Prostate gland (tissue), 2 donors: ENCODE measurements at places on chromosomes 4 and X. TPM values are rescaled to one million over a fixed set of nuclear protein-coding genes. Genes with fewer than 3 reads are reported as not detected.

DNA sequence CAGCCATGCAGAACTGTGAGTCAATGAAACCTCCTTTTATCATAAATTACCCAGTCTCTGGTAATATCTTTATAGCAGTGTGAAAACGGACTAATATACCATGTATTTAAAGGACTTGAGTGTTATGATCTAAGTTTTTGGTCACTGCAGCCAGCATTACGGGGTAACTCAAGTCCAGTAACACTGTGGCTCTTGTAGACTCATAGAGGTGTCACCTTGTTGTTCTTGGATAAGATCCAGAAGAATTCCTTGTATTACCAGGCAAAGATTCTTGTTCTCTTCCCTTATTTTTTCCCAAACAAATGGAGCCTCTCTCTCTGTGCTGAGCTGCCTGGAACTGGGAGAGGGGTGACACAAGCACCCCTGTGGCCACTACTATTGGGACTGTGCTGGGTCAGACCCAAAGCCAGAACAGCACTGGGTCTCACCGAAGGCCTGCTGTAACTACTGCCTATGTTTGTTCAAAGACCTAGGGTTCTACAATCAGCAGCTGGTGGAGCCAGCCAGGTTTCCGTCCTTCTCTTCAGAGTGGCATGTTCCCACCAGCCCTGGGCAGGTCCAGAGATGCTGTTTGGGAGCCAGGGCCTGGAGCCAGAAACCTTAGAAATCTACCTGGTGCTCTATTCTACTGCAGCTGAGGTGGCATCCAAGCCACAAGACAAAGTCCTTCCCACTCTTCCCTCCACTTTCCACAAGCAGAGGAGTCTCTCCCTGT is 43.7 kb upstream of the MED14 start:
- peak; percentile 20 for DNase-seq
- no peaks in the 10 kb centered on the region for H3K27me3 ChIP-seq
- H3K4me1 ChIP-seq: no peaks in the 10 kb centered on the region
- H3K27ac ChIP-seq: no peak overlapping the region
- H3K36me3 ChIP-seq: no peaks in the 10 kb centered on the region
- no peak overlapping the region for H3K4me3 ChIP-seq

- no peaks in the 10 kb centered on the region for H3K4me1 ChIP-seq
- no peaks in the 10 kb centered on the region for H3K36me3 ChIP-seq
- no peak for DNase-seq
- H3K27ac ChIP-seq: no peak overlapping the region
Measured at GRCh38 chr4:110415041-110415440, 60.9 kb upstream of the ENPEP start.

DNA sequence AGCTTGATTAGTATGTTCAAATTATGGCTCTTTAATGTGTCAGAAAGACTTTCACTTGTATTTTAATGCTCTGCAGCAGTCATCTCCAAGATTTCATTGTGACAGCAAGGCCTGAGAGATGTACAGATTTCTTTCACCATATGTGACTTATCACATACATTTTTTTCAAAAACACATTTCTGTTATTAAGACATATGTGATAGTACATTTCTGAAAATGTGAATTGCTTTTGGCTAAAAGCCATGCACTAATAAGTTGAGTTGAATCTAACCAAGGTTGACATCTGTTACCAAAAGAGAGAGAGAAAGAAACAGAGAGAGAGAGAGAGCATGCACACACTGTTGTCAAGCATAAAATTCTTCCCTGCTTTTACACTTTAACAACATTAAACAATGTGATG is 409.3 kb downstream of the AFF2 start:
- no peaks in the 10 kb centered on the region for H3K27me3 ChIP-seq
- no peak for DNase-seq
- no peak overlapping the region for H3K27ac ChIP-seq
- no peaks in the 10 kb centered on the region for H3K36me3 ChIP-seq
- H3K4me1 ChIP-seq: no peaks in the 10 kb centered on the region

DNA sequence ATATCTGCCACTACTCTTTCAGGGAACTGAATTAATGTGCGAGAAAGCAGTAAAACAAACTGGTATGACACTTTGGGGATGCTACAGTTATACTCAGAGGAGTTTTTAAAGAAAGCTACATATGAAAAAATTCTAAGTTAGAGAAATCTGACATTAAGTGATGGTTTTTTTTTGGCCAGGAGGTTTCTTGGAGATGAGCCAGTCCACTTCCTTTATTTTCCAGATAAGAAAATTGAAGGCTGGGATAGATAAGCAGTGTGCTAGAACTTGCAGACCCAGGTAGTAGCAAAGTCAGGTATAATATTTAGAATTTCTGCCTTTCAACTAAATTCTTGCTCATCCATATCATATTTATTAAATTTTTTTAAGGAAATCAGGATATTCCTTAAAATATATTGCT is 106.8 kb downstream of the FAT4 start:
- no peaks in the 10 kb centered on the region for H3K4me1 ChIP-seq
- H3K27ac ChIP-seq: no peak overlapping the region
- DNase-seq: no peak
- no peaks in the 10 kb centered on the region for H3K27me3 ChIP-seq

GRCh38 chrX:53086464-53086863 is 4.3 kb downstream of the TSPYL2 start:
- DNase-seq: peak; percentile 66
- peak overlapping the region; percentile 94 for H3K27ac ChIP-seq
- no peaks in the 10 kb centered on the region for H3K36me3 ChIP-seq

DNA sequence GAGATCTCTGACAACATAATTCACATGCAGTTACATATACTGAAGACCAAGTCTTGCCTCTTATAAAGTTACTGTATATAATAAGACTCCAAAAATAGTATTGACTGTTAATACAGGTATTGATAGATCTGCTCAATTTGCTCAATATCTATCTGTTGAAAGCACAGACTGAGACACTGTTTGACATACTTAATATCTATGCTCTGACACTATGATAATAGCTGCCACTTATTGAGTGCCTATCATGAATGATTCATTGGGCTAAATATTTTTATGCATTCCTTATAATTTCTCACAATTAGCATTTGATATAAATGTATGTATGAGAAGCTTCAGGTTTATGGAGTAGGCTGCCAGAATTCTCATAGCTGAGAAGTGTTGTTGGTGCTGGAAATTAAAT is 1600.9 kb upstream of the IGFBP7 start:
- H3K36me3 ChIP-seq: no peaks in the 10 kb centered on the region
- DNase-seq: no peak
- no peaks in the 10 kb centered on the region for H3K4me1 ChIP-seq
- H3K4me3 ChIP-seq: no peak overlapping the region

Gene FDCSP
- not detected for total RNA-seq

DNA sequence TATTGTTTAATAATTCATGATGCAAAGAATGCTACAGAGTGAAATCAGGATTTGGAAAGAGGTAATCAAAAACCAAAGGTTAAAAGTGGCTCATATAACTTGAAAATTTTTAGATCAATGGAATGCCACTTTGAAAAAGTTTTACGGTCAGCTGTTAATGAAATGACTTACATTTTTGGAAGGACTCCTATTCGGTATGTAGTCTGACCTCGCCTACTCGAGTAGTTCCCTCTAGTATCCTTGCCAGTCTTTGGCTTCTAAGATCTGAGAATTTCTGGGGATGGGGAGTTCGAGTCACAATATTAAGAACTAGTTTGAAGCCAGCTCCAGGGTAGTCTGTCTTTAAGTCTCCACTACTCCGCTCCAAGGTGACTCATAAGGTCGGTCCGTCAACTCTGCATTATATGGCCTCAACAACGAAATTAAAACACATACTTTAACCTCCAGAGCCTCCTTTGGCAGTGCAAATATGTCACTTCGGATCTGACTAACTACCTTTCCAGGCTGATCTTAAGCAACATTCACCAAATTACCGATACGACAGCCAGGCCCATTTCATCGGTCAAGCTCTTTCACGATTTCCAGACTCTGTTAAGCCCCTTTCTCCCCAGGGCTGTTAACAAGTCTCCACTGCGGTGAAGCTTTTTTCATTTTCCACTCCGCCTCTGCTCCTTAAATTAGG is 733 bp upstream of the NAA15 start:
- peak overlapping the region; percentile 92 for H3K4me3 ChIP-seq
- no peaks in the 10 kb centered on the region for H3K36me3 ChIP-seq
- peak; percentile 9 for DNase-seq
- peaks cover 10% of the 10 kb centered on the region for H3K4me1 ChIP-seq

Gene AKAP14
- 1.4 TPM for total RNA-seq

Gene TSR2
- total RNA-seq: 24.7 TPM

DNA sequence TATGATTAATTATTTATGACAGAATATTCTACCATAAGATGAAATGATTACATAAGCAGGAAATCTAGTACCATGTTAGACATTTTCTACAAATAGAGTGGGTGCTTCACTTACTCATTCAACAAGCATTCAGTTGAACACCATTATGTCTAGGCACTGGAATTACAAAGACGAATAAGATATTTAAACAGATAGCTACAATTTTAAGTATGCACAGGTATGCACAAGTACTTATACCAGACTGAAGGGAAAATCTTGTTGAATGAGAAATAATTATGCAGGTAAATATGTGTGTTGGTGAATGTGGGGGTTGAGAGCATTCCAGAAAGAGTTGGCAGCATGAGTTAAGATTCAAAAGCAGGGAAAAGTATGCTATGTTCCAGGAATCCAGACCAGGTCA is 107.3 kb upstream of the CNKSR2 start:
- no peak overlapping the region for H3K27ac ChIP-seq
- H3K4me1 ChIP-seq: no peaks in the 10 kb centered on the region
- no peaks in the 10 kb centered on the region for H3K36me3 ChIP-seq
- no peak for DNase-seq

Gene GAB1
- total RNA-seq: 13.7 TPM

GRCh38 chr4:48594180-48594579 is 104.1 kb downstream of the ZAR1 start:
- H3K4me3 ChIP-seq: no peak overlapping the region
- H3K4me1 ChIP-seq: no peaks in the 10 kb centered on the region
- no peak for DNase-seq
- no peak overlapping the region for H3K27ac ChIP-seq
- no peaks in the 10 kb centered on the region for H3K36me3 ChIP-seq

- no peak for DNase-seq
- H3K27ac ChIP-seq: no peak overlapping the region
- no peaks in the 10 kb centered on the region for H3K4me1 ChIP-seq
- no peak overlapping the region for H3K4me3 ChIP-seq
- no peaks in the 10 kb centered on the region for H3K36me3 ChIP-seq
Measured at GRCh38 chr4:148834804-148835631, 392.8 kb upstream of the NR3C2 start.

Gene TMSB15A
- 4.8 TPM for total RNA-seq

DNA sequence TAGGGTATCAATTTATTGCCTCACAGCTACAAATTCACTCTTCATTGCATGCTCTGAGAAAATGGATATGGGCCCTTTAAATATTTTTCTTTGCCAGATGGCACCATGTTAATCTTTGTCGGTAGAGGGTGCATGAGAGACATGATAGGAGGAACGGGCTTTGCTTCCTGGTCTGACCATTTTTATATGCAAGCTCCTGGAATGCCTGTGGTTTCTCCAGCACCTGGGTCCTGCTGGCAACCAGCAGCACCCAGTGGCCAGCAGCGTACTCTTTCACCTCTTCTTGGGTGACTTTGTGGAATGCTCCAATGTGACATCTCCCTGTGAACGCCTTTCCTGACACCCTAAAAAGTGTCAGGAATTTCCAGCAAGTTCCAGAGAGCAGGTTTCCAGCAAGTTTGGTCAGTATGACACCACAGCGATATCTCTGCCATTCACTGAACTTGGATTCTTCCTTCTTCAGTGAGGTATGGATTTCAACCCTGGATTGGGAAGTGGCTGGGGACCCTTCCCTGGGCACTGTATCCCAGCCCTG is 140.3 kb upstream of the PGRMC2 start:
- H3K4me3 ChIP-seq: no peak overlapping the region
- DNase-seq: peak; percentile 50
- no peaks in the 10 kb centered on the region for H3K27me3 ChIP-seq
- no peak overlapping the region for H3K27ac ChIP-seq

DNA sequence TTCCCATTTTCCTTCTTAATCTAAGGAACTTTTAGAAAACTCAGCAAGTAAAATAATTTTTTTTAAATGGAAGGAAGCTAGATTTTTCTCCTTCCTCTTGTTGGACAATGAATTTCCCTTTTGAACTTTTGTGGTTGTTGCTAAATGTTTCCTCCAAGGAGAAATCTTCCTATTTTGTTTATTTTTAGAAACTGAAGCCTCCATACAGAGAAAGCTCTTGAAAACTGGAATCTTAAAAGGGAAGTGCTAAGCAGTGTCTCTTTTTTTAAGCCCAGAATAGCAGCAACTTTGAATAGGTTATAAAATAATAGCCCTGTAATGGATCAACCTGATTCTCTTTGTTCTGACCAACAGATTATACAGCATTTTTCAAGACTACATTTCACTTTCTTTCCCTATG is 15.1 kb upstream of the DCLK2 start:
- H3K27me3 ChIP-seq: no peaks in the 10 kb centered on the region
- no peak for DNase-seq
- no peaks in the 10 kb centered on the region for H3K36me3 ChIP-seq
- H3K4me3 ChIP-seq: no peak overlapping the region
- H3K27ac ChIP-seq: no peak overlapping the region

Gene SPARCL1
- total RNA-seq: 248 TPM

- H3K4me1 ChIP-seq: no peaks in the 10 kb centered on the region
- DNase-seq: no peak
- no peak overlapping the region for H3K27ac ChIP-seq
- no peaks in the 10 kb centered on the region for H3K27me3 ChIP-seq
- H3K36me3 ChIP-seq: no peaks in the 10 kb centered on the region
- no peak overlapping the region for H3K4me3 ChIP-seq
Measured at GRCh38 chr4:26268246-26268645, 52.6 kb upstream of the RBPJ start.

DNA sequence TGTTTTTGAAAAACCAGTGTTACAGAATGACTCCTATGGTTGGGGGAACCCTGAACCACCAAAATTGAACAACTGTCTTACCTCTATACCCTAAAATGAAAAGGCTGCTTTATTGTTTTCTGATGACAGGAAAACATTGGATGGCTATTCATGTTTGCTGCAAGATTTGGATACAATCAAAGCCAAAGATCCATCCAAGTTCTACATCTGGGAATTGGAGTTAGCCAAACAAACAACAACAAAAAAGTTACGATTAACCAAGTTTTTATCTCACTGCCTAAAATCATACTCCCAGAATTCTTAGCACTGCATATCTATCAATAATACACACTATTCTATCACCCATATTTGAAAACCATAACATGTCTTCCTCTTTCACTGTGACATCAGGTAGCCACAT is 349.7 kb upstream of the SLC7A11 start:
- H3K27me3 ChIP-seq: no peaks in the 10 kb centered on the region
- H3K36me3 ChIP-seq: no peaks in the 10 kb centered on the region
- no peak for DNase-seq

Gene DMD
- total RNA-seq: 34.8 TPM

DNA sequence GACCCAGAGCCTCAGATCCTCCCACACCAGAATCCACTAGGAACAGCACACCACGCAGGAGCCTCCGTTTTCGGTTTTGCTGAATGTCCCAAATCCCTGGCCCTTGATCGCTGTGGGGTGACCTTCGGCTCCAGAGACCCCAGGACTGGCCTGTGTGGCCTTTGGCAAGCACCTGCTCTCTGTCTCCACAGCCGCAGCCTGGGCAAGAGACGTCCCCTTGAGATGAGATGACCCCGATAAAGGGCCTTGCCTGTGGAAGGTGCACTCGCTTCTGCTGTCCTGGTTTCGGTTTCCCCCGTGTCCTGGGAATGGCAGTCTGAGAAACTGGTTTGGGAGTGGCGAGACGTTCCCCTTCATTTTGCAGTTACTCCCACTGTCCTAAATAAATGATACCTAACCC is 9.6 kb downstream of the PSAPL1 start:
- DNase-seq: no peak
- H3K4me1 ChIP-seq: no peaks in the 10 kb centered on the region
- no peaks in the 10 kb centered on the region for H3K27me3 ChIP-seq
- H3K36me3 ChIP-seq: no peaks in the 10 kb centered on the region
- H3K27ac ChIP-seq: no peak overlapping the region
- no peak overlapping the region for H3K4me3 ChIP-seq

Gene DGKK
- 0.06 TPM for total RNA-seq
